ENCODE measurements at places on chromosomes 3 and 15.

DNA sequence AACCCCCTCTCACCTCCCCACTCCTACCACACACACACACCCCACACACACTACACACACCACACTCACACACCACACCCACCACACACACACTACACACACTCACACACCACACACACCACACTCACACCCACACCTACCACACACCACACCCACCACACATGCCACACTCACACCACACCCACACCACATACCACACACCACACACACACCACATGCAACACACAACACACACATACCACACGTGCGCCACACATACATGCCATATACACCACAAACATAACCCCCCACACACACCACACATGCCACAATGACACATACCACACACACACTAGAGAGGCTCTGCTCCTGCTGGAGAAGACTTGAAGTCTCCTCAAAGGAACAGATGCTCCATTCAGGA lies 5.9 kb upstream of the ITPKA start:
- DNase-seq: no peak

GRCh38 chr3:52339612-52340011 lies 23.5 kb downstream of the DNAH1 start:
- no peak for DNase-seq

DNA sequence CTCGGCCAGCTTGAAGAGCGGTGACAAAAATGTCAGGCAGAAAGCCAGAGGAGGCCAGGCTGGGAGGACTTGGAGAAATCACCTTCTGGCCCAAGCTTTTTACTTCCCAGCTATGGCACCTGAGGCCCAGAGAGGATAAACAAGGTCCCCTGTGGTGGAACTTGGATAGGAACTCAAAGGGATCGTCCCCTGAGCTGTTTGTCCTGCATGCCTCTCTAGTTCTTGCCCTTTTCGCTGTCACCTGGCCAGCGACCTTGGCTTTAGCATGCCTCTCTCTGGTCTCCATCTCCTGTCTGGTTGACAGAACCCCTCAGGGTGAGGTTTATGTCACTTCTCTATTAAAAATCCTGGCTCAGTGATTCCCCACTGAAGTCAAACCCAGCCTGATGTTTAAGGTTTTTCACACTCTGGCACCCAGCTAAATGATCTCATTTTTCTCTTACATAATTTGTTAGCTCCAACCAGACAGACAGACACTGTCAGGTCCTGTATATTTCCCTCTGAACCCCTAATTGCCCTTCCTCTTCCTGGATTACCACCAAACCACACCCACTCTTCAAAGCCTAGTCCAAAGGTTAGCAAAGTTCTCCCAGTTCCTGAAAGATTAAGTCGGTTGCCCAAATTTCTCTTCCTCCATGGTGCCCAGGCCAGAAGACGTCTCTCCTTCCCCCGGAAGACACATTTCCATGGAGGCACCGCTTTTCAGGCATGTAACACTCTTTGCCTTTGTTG lies 169.1 kb downstream of the FAM43A start:
- no peak for DNase-seq

GRCh38 chr3:81841540-81841939 lies 80.1 kb upstream of the GBE1 start:
- DNase-seq: no peak

GRCh38 chr15:71512682-71513006 lies 297.7 kb upstream of the NR2E3 start:
- no peak for DNase-seq

- no peak for DNase-seq
These were observed 406.5 kb upstream of the THBS1 start for GRCh38 chr15:39174332-39174731.

DNA sequence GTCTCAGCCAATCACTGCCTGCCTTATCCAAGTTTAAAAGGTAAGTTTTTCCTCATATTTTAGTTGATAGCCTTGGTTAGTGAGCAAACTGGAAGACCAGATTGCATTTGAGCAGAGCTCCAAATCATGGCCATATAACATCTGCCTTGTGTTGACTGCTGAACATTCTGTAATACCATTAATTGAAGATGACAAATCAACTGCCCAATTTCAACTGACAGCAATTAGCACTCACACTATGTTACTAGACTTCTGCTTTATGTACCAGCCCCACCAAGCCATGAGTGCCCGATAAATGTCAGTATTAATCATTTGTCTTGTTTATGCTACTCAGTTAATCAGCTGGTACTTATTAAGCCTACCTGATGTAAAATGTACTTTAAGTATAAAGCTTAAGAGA lies 83.1 kb downstream of the CGGBP1 start:
- DNase-seq: no peak

DNA sequence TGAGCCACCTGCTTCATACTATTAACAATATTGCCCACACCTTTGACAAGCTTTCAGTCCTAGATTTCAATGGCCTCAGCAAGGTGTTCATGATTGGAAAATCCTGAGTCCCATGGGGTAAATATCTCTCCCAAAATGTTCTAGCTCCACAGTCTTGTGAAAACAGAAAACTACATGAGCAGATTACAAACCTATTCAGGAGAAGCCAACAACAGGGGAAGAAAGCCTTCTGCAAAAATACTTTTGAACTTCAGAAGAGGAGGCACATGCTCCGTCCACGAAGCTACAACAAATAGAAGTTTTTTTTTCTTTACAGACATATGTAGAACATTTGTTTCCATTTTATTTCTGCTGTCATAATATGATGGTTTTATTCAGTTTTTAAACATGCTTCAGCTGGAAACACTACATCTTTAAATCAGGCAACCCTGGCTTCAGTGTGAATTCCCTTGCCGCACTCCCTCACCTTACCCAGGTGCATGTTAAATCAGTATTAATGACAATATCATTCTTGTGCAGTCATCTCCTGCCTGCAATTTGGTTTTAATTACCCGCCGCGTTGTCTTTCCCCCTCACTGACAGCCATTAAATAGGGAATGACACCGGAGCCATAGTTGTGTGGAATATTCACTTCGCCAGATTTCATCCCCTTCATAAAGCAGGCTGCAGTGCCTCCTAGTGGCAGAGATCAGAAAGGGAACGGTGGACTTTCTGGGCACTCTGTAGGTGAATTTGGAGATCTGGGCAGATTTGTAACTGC lies 725.5 kb upstream of the ARRDC4 start:
- peak; percentile 36 for DNase-seq

DNA sequence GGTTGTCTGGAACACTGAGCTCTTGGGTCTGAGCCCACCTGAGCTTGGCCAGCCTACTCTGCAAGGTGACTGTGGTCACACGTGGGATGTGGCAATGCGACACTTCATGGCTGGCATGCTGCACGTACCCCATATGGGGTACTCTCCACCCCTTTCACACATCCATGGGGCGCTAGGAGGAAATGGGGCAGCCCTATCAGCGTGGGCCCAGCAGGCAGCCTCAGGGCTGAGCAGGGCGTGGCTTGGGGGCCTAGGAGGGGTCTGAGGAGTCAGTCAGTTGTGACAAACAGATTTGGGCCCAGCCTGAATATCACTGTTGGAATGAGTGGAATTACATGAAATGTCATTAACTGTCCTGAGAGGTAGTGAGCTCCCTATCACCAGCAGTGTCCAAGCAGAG lies 82.3 kb upstream of the LINGO1 start:
- no peak for DNase-seq

DNA sequence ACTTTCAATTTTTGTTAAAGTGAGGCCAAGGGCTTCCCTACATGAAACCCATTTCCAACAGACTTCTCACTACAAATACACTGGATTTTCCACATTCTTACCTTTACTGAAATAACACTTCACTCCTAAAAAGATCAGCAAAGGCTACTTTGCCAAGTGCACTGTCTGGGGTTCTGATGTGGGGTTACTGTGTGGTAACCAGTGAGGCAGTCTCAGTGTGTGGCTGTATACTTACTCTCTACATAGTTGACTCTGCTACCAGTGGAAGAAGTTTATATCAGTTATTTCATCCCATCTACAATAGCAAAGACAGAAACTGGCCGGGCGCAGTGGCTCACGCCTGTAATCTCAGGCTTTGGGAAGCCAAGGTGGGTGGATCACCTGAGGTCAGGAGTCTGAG lies 5.6 kb downstream of the WDR82 start:
- no peak for DNase-seq

All from NCI-H187 (cell line).